ENCODE measurements at places on chromosomes 1 and 21.

- no peak for DNase-seq
Measured at GRCh38 chr1:25991937-25992688, 5.8 kb downstream of the PAFAH2 start.

DNA sequence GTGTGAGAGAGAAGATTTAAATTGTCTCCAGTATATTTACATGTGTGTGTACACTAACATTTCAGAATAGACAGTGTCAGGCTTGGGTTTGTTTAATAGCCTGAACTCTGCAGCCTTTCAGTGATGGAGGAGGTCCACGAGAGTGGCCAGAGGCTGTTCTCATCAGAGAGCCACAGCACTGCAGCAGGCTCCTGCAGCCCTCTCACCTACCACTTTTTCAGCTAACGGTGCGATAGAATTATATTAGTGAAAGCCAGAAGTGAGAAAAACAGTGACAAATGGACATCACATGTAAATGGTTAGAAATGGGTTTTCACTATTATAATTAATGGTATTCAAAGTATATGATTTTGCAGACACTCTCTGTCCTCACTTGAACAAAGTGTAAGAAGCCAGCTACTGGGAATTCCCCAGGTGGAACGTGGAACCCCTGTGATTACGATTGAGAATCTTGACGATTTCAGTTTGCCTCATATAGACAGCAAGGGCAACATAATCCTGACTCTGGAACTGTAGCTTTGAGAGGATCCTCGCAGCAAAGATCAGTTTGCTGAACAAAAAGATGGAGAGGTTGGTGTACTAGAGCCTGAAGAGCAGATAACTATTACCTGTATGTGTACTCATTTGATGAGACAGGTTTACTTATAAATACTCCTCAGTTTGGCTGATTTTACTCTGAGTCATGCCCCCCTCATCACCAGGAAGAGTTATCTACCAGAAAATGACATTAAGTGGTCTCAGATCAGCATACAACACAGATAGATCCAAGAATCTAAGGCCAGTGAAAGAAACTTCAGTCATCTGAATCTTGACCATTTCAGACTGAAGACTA, 31.4 kb downstream of the IFI16 start:
- DNase-seq, result no peak

GRCh38 chr21:42829417-42829816, 49.9 kb downstream of the WDR4 start:
- DNase-seq, result no peak

- no peak for DNase-seq
Measured at GRCh38 chr21:36023092-36023480, 37.2 kb downstream of the SETD4 start.

GRCh38 chr1:24468685-24469316, 33.8 kb upstream of the RCAN3 start:
- DNase-seq, result no peak

GRCh38 chr1:59976194-59977074, 49.9 kb upstream of the CYP2J2 start:
- DNase-seq, result peak; percentile 8

GRCh38 chr21:44509539-44509938, 30.5 kb downstream of the KRTAP10-1 start:
- DNase-seq, result no peak

DNA sequence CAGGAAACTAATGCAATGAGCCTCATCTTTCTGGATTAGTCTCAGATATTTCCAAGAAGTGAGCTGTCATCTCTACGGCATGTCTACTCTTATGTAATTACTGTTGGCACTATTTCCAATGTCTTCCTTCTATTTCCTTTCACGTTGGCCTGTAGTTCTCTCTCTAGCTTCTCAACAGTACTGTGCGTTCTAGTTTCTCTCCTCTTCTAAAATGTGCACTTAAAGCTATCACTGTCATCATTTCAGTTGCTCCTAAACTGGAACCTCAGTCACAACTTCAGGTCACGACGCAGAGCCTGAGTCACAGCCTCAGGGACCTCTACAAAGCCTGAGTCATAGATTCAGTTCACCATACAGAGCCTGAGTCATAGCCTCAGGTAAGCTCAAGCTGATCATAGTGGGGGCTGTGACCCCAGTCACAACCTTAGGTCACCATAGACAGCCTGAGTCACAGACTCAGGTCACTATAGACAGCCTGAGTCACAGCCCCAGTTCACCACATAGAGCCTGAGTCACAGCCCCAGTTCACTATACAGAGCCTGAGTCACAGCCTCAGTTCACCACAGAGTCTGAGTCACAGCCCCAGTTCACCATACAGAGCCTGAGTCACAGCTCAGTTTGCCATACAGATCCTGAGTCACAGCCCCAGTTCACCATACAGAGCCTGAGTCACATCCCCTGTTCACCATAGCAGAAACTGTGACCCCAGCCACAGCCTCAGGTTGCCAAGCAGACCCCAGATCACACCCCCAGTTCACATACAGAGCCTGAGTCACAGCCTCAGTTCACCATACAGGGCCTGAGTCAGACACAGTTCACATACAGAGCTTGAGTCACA, 13.0 kb downstream of the WNT9A start:
- no peak for DNase-seq

DNA sequence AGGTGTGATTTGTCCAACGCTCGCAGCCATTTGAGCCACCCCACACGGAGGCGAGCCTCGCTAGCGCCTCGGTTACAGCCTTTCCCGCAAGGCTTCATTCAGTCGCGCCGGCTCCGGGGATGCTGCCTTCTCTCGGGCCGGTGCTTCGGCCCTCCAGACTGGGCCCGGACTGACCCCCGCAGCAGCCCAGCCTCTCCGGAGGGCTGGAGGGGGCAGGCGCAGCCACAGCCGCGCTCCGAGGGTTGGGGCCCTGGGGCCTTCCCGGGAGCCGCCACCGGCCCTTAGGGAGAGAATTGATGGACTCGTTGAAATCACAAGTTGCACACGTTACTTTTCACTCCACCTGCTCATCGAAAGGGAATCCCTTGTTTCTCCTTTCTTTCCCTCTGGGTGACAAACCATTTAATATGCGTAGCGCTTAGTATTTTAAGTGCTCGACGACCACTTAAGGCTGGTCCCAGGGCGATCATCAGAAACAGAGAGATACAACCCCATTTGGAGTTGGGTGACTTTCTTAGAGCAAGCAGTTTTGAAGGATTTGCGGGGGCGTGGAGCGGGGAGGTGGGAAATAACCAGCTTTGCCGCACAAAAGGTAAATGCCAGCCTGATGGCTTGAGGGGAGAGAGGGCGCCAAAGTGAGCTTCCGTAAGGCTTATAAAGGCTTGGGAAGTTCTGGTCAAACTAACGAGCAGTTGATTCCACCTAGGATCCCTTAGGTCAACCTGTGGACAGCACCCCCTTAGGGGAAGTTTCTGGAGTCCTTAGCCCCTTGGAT, 24.6 kb upstream of the ENAH start:
- no peak for DNase-seq
